ENCODE measurements at places on chromosomes 1 and 21. TPM values are rescaled to one million over a fixed set of nuclear protein-coding genes. Genes with fewer than 3 reads are reported as not detected.

NCAM2 gene
- total RNA-seq, result 4.0 TPM

AIRE gene
- 0.16 TPM for total RNA-seq

CD247 gene
- 4.6 TPM for total RNA-seq

CASZ1 gene
- total RNA-seq, result 66.5 TPM

FMO4 gene
- total RNA-seq, result 8.7 TPM

CD34 gene
- total RNA-seq, result 9.7 TPM

IRF6 gene
- total RNA-seq, result 96.9 TPM

GRCh38 chr1:66359269-66359668, 174.7 kb upstream of the SGIP1 start:
- no peak for DNase-seq

DNA sequence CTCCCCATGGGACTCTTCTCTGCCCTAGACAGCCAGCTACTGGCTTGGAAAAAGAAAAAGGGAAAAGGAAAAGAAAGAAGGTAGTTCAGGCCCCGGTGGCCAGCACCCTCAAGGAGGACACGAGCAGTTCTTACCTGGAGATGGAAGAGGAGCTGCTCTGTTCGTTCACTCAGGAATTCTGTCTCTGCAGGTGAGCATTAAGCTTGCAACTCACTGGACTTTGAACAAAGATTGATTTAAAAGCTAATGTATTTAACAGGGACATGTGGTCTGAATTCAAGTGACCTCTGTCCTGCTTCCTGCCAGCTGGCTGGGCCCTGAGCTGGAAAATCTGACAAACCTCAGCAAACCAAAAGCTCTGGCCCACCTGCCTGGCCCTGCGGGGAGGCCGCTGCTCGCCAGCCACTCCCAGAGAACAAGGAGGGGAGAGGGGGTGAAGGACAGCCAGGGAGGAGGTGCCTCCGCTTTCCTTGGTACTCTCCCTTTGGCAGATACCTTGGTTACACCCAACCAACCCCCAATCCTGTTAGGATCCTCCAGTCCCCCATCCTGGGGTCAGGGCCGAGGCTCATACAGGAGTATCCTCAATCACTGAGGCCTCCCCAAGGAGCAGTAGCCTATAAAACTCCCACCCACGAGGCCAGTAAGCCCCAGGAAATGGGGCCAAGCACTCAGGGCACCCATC, at the start of gene PDZK1:
PDZK1 (minus strand) TSS at position 186 of the 685 bp plus-strand sequence. CDS start 19,347 bp downstream, outside the sequence.
- no peak for DNase-seq

DNA sequence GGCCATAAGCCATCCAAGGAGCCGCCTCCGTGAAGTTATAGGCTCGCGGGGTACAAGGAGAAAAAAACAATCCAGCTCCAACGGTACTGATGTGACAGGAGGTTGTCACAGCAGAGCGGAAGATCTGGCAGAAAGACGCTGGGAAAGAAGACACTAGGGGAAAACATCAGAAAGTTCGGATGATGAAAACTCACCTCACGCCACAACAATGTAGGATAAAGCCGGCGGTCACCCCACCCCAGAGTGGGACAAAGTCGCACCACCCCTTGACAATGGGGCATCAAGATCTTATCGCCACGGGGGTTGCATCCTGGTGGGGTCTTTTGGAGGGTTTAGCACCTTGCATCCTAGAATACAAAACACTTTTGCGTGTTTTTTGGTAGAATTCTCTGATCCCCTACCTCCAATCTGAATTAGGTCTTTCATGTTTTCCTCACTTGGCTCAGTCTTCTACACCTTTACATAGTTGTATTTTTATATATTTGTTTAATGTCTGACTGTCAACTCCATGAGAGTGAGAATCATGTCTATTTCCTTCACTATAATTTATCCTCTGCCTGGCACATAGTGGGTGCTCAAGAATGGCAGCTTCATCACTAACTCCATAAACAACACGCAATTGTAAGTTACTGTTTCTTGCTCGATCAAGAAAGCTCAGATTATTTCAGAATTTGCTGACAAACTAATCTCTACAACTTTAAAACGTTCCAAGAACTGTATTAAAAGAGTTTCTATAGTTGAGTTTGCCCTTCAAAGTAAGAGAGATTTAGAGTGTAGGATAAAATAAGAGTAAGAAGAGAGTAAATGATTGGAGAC, 611 bp upstream of the ZSWIM5 start:
- peak; percentile 41 for DNase-seq

GRCh38 chr1:33633019-33633801, 160.8 kb downstream of the ZSCAN20 start:
- DNase-seq, result peak; percentile 83

- no peak for DNase-seq
Observed at GRCh38 chr1:26697431-26697977, 1.7 kb downstream of the ARID1A start.

DNA sequence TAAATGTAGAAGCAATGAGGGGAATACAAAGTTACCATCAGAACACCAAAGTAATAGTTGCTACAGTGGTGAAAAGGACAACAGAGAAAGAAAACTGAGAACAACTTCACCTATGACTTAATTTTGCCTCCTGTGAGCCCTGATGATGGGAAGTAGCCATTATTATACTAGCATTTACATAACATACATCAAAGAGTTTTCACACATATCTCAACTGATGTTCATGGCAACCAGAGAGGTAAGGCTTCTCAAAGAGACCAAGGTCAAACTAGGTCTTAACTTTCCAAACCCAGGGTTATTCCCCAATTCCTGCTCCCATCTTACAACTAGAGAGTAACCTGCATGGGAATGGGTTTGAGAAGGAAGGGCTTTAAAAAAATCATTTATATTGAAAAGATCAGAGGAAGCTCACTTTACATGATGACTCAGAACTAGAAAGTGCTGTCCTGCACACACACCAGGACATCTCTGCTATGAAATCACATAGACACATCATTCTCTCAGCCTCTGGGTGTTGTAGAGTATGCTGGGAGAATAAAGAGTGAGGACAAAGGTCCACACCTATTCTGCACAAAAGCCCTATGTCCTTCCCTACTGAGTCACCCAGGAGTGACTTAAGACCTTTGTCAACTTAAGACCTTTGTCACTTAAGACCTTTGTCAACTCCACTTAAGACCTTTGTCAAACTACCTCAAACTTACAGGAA, 179.7 kb downstream of the TNFSF18 start:
- DNase-seq, result no peak

GRCh38 chr1:62103846-62104245, 90.8 kb upstream of the L1TD1 start:
- no peak for DNase-seq

GRCh38 chr1:41776891-41777441, 141.8 kb downstream of the HIVEP3 start:
- no peak for DNase-seq

DNA sequence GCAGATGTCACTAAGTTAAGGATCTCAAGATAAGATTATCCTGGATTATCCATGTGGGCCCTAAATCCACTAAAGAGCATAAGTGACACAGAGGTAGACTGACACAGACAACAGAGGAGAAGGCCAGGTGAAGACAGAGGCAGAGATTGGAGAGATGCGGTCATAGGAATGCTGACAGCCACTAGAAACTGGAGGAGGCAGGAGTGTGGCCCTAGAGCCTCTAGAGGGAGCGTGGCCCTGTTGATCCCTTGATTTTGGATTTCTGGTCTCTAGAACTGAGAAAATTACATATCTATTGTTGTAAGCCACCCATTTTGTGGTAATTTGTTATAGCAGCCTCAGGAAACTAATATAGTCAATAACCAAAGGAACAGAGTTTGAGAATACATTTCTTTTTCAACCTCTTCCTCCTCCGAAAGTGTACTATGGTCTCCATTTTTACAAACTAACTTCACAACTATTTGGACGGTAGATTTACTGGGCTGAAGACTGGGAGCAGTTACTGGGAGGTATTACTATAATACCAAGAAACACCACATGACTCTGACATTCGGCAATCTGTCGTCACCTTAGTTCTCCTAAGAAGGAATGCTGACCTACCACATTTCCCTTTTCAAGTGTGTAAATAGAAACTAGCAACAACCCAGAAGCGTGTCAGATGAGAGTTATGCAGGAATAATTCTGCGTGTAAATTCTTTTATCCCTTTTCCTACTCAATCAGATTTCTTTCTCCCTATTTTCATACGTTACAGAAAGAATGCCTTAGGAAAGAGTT, 116.0 kb upstream of the ZNHIT6 start:
- no peak for DNase-seq

- no peak for DNase-seq
Observed at GRCh38 chr1:227395426-227396028, 77.2 kb upstream of the CDC42BPA start.

DNA sequence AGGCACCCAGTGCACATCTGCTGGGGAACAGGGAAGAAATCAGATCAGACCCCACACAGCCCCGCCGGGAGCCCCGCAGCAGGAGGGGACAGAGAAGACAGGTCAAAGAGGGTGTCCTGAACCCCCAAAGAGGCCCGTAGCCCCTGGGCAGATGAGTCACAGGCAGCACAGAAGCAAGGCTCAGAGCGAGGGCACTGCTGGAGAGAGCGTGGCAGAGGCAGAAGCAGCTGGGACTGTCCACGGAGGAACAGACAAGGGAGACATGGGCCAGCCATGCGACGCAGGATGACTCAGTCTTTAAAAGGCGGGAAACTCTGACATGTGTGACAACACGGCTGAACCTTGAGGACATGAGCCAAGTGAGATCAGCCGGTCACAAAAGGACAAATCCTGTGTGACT, 14.5 kb upstream of the PRDM16 start:
- DNase-seq, result no peak

- DNase-seq, result no peak
Observed at GRCh38 chr1:245516284-245516759, 361.5 kb downstream of the KIF26B start.

- DNase-seq, result peak; percentile 70
Observed at GRCh38 chr1:200888349-200888838, 6.3 kb upstream of the INAVA start.

- no peak for DNase-seq
Observed at GRCh38 chr1:151713874-151714273, 2.7 kb downstream of the CELF3 start.

DNA sequence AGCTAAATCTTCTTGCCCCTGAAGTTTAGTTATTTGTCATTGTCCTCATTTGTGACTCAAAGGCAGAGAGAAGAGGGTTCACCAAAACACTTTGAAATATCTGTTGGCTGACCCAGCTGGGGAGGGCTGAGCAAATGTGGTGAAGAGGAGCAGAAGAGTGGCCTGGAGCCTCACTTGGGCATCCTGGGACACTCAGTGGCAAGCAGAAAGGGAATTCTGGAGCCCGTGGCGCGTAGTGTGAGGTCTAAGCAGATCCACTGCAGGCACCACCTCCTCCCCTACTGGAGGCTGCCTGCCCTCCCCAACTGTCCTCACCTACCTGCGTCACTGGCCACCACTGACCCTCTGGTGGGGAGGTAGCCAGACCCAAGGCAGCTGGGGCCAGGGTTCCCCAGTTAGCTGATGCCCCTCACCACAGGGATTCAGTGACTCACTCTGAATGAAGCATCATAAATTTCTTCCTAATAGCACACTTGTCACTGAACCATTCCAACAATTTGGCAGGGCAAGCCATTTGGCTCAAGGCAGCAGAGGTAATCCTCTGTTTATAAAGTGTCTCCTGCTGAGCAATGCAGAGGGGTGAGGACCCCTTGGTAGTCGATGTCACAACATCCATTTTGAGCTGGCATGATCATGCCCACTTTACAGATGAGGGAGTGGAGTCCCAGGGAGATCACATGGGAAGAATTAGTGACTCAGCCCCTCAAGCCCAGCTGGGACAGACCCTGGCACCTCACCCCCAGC, 80.3 kb downstream of the NENF start:
- no peak for DNase-seq

DNA sequence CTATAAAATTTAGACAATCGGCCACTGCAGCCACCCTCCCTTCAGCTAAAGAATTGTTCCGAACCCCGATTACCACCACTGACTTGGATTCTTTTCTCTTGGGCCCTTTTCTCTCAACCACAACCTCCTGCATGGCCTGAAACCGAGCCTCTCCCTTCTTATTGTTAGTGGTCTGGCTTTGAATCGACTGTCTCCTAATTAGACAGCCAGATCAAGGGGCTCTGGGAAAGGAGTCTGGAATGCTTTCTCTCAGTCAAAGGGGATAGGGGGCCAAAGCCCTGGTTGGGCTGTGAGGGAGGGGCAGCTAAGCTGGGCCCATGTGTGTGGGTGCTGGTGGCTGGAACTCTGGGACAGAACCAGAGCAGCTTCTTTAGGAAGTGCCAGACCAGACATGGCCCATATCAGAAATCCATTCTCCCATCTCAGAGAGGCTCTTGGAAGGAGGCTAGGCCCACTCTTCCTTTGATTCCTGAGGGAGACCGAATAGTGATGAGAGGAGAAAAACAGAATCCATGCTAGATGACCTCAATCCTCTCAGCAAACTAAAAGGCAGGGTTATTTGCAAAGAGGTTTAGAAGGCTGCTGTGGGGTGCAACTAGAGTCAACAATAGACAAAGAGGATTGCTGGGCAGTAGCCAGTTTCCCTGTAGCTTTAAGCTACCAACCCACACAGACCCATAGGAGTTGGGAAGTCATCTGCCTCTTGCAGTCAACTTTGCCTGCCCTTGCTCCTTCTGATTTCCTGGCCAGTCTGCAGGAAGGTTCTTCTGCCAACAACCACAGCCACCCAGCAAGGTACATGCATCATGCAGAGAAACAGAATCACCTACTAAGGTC, 117.6 kb downstream of the AK5 start:
- no peak for DNase-seq
